CD8-positive, alpha-beta memory T cell (primary cell): ENCODE measurements at places on chromosomes 6 and 20. TPM values are rescaled to one million over a fixed set of nuclear protein-coding genes. Genes with fewer than 3 reads are reported as not detected.

DNA sequence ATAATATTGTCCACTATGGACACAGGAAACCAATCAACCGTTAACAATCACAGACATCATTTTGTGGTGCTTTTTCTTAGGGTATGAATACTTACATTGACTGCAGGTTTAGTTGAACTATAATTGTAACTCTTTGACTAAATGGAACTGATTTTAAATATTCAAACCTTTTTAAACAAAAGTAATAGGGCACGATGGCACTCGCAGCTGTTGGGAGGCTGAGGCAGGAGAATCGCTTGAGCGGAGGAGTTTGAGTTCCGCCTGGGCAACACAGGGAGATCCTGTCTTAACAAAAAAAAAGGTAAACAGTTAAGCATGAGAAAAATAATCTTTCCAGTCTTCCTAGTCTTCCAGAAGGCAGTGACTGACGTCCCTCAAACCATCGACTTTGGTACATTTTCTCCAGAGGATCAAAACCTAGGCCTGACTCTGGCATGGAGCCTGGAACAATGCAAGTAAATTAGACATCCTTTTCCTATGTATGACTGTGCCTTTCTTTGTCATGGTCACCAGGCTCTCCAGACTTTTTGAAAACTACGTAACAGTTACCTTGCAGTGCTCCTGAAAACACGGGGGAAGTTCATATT lies 16.6 kb upstream of the PRDM13 start:
- H3K27me3 ChIP-seq: peaks cover 46% of the 10 kb centered on the region
- H3K4me1 ChIP-seq: peaks cover 23% of the 10 kb centered on the region
- H3K36me3 ChIP-seq: no peaks in the 10 kb centered on the region
- no peak overlapping the region for H3K27ac ChIP-seq

DNA sequence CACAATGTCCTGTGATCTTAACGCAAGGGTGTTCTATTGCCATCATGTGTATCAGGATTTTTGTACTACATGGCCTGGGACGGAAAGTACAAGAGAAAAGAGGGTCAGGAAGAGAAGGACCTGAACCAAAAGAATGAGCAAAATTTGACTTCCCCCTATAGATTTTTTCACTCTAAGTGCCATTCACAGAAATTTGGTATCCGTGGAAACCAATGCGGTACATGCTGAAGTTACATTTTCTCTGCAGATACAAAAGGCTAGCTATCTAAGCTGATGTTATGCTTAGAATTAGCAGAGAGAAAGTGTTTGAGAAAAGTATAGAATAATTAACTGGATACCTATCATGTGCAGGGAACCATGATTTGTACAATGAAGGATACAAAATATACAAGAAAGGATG lies 12.4 kb upstream of the PDE7B start:
- H3K4me3 ChIP-seq: no peak overlapping the region
- no peak overlapping the region for H3K27ac ChIP-seq
- H3K36me3 ChIP-seq: no peaks in the 10 kb centered on the region

DNA sequence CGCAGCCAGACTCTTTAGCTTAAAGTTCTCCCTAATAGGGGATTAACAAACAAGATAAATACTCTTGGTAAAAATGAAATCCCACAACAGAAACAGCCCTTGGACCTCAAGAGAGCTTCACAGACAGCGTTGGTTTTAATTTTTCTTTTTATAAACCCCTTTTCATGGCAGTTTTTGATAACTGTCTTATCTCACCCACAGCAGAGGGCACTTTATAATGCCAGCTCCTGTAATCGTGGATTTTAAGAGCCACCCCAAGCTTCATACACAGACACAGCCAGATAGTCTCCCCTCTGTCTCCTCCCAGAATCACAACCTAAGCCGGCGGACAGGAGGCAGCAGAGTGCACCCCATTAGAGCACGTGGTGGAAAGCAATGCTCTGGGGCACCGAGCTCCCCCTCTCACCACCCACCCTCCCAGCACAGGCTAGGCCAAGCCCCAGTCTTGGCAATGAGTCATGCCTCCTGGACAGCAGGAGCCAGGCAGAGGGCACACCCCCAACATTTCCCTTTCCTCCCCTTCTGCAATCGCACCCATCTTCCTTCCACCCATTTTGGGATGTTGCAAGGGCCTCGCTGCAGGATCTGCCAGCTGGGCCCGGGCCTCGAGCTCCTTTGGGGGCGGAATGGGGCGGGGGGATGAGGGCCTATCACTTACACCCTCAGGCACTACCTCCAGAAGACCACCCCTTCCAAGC lies 2.4 kb downstream of the JAG1 start:
- peak; percentile 12 for DNase-seq
- H3K27me3 ChIP-seq: peaks cover 9% of the 10 kb centered on the region
- H3K4me3 ChIP-seq: no peak overlapping the region
- no peaks in the 10 kb centered on the region for H3K4me1 ChIP-seq

DNA sequence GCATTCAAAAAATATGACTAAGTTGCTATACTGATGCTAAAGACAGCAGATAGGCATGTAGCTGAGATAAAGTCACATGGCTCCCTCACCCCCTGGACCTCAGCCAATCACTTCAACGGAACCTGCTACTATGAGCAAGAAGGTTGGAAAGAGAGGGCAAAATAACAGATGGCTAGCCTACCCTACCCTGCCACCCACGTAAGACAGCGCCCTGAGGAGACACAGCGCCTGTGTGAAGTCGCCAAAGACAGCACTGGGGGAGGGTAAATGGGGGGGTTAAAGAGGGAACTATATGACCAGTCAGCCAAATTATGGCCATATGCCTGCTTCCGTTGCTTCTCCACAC lies 163.2 kb downstream of the RALGAPA2 start:
- no peaks in the 10 kb centered on the region for H3K36me3 ChIP-seq
- no peak overlapping the region for H3K4me3 ChIP-seq
- peaks cover 6% of the 10 kb centered on the region for H3K4me1 ChIP-seq
- H3K27ac ChIP-seq: no peak overlapping the region
- DNase-seq: no peak

- H3K27ac ChIP-seq: no peak overlapping the region
- H3K4me3 ChIP-seq: no peak overlapping the region
- peaks cover 60% of the 10 kb centered on the region for H3K36me3 ChIP-seq
- no peaks in the 10 kb centered on the region for H3K27me3 ChIP-seq
- H3K4me1 ChIP-seq: peaks cover 27% of the 10 kb centered on the region
These were observed 63.9 kb downstream of the PTPN1 start for GRCh38 chr20:50574108-50574507.

DNA sequence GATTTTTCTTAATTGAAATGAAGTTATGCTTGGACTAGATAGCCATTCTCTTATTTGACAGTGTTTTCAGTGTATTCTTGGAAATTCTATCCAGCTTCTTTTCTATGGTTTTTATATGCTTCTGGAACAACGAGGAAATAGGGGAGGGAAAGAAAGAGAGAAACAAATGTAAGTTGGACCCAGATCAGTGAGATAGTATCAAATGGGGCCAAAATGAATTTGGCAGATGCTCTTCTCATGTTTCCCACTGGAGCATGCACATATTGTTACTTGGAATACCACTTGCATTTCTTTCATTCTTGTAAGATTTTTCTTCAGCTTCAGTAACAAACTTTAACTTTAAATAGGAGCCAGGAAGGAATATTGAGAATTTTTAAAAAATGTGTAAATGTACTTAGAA lies 312.3 kb downstream of the PRL start:
- H3K4me3 ChIP-seq: no peak overlapping the region
- no peaks in the 10 kb centered on the region for H3K4me1 ChIP-seq
- no peaks in the 10 kb centered on the region for H3K36me3 ChIP-seq
- H3K27me3 ChIP-seq: no peaks in the 10 kb centered on the region
- DNase-seq: no peak

- no peaks in the 10 kb centered on the region for H3K36me3 ChIP-seq
- no peak overlapping the region for H3K4me3 ChIP-seq
- no peak for DNase-seq
- H3K4me1 ChIP-seq: no peaks in the 10 kb centered on the region
- no peaks in the 10 kb centered on the region for H3K27me3 ChIP-seq
These were observed 65.1 kb downstream of the CGA start for GRCh38 chr6:87029711-87030314.

The NUS1 gene
- 16.0 TPM for polyA plus RNA-seq

The CRISP3 gene
- not detected for polyA plus RNA-seq

DNA sequence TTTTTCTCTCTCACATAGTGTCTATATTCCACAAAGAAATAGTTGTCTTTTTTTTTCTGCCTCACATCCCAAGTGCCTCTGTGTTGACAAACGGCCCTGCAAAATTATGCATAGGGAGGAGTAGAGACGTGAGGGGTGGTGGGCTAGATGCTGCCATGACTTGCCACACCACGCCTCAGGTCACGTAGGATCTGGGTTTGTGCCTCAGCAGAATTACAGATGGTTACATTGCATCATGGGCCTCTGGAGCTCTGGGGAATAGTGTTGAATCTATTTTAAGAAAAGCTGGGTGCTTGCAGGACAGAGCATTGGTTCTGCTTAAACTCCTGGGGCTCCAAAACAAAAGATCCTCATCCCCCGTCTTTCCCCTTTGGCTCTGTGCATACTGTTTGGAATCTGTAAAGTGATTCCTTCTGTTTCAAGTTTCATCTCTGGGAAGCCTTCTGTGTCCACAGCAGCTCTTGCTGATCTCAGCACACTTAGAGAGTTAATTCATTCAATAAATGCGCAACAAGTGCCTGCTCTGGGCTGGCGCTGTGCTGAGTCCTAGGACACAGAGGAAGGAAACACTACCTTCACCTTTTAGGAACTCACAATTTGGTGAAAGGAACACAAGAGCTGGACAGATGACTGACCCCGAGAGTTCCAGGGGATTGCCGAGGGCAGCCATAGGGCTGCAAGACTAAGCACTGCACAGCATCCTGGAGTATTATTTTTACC lies 2.4 kb downstream of the FANCE start:
- no peak overlapping the region for H3K27ac ChIP-seq
- H3K4me1 ChIP-seq: peaks cover 21% of the 10 kb centered on the region
- no peaks in the 10 kb centered on the region for H3K27me3 ChIP-seq

DNA sequence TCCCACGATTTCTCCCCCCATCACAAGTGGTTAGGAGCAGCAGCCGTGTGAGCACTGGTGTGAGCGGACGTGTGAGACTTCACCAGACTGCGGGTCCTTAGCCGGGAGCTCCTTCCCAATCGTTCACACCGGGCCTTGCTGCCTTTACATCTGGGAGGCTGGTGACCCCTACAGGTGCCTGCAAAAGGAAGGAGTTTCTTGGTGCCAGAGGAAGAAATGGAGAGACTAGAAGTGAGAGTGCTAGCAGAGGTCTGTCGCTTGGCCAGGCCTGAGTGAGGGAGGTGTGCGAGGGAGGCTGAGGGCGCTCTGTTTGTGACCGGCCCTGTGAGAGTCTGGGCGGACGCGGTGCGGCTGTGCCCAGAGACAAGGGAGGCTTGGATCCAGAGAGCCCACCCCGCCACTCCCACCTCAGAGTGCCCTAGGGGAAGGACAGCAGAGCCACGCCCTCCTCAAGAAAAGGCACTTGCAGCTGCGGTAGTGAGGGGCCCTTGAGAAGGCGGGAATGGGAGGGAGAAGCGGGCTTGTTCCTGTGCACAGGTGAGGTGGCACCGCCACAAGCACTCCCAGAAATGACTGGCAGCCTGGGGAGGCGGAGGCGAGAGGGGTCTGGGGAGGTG lies 10.0 kb upstream of the ARMC2 start:
- no peaks in the 10 kb centered on the region for H3K36me3 ChIP-seq
- peaks cover 12% of the 10 kb centered on the region for H3K4me1 ChIP-seq
- no peaks in the 10 kb centered on the region for H3K27me3 ChIP-seq
- no peak overlapping the region for H3K4me3 ChIP-seq
- DNase-seq: no peak

DNA sequence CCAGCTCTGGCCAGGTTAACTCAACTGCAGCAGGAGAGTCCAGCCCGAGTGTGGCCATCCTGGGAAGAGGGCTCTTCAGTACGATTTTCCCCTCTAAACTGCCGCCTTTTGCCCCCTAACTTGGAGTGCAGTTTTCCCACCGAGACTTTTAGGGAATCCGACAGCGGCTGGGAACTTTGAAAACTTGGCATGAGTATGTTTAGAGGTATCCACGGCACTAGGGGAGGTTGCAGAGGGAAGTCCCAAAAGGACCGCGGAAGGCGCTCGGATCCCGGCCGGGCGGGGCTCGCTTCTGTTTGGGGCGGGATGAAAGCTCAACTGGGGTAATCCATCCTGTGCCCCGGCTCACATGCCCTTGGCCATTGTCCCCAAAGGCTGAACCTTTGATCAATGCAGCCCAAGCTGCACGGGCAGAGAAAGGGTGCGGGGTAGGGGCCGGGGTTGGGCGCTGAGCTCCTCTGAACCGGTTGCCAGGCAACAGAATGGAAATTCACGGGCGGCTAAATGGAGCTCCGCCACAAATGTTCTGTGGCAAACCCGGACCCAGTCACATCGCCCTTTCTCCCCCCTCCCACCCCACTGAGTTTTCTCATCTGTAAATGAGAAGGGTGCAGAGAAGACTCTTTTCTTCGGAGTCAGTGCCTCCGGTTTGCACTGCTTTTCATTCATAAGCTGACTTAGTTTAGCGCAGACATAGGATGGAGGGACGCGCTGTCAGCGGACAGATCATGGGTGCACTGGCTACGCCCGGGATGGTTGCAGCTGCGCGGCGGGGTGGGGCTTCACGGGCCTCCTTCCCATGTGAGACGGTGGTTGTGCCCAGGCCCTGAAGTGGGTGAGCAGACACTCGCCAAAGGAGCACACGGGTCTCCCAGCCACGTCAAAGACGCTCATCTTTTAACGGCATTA lies 2.3 kb downstream of the BMP6 start:
- no peak for DNase-seq
- no peak overlapping the region for H3K27ac ChIP-seq
- H3K4me3 ChIP-seq: no peak overlapping the region
- no peaks in the 10 kb centered on the region for H3K36me3 ChIP-seq
- H3K4me1 ChIP-seq: peaks cover 11% of the 10 kb centered on the region
- H3K27me3 ChIP-seq: peaks cover 43% of the 10 kb centered on the region

The INSM1 gene
- polyA plus RNA-seq: not detected

DNA sequence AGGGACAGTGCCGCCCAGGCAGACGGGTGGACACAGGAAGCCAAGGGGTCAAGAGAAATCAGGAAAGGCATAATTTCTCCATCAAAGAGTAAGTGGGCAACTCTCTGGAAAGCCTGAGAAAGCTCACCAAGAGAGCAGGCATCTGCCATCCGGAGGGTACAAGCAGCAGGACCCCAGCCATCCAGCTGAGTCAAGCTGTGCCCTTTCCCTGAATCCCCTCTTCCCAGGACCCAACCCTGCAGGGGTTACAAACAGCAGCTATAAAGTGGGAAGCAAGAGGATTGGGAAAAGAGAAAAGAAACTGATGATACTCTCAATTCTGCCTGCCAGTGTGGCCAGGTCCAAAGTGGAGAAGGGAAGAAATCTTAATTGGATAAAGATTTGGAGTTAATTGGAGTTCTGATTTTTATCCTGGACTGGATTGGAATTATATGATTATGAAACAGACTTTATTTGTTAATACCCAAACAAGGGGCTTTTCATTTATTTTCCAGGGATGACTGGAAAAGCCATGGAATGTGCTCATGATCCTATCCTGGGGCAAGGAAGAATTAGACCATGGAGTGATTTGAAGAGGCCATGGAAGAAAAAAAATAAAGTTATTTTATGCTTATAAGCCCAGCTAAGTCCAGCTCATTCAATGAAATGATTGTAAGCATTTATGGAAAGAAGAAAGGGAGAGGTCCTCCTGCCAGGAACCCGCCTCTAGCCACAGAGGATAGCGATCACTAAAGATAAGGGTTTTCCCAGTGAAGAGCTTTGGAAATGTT lies 34.9 kb downstream of the NHLRC1 start:
- no peak overlapping the region for H3K27ac ChIP-seq
- no peak overlapping the region for H3K4me3 ChIP-seq
- DNase-seq: no peak
- H3K4me1 ChIP-seq: no peaks in the 10 kb centered on the region
- H3K36me3 ChIP-seq: no peaks in the 10 kb centered on the region
- no peaks in the 10 kb centered on the region for H3K27me3 ChIP-seq
